ENCODE measurements at places on chromosomes 3 and 15.

GRCh38 chr3:114899186-114899931 lies 247.7 kb downstream of the ZBTB20 start:
- DNase-seq, result no peak

GRCh38 chr3:128077202-128077624 lies 25.0 kb downstream of the SEC61A1 start:
- no peak for DNase-seq

- no peak for DNase-seq
Measured at GRCh38 chr3:66162766-66163165, 58.0 kb upstream of the SLC25A26 start.

DNA sequence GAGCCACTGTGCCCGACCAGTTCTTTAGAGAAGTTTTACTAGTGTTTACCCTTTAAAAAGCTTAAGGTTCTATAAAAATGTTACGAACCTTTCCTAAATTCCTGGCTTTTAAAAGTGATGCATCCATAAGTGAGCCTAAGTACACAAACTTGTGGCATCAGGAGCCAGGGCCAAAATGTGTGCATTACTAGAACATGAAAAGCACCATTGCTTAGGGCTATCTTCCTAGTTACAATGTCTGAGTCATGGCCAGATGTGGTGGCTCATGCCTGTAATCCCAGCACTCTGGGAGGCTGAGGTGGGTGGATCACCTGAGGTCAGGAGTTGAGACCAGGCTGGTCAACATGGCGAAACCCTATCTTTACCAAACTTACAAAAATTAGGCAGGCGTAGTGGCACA lies 39.9 kb downstream of the LEO1 start:
- no peak for DNase-seq

GRCh38 chr15:67832031-67832551 lies 6.8 kb downstream of the SKOR1 start:
- no peak for DNase-seq

Data from H54 (cell line).